ENCODE measurements at places on chromosomes 5 and 9. TPM values are rescaled to one million over a fixed set of nuclear protein-coding genes. Genes with fewer than 3 reads are reported as not detected.
A peak's percentile ranks its signal among the peaks of the same experiment; 100 is the strongest.

- H3K27ac ChIP-seq = no peak overlapping the region
- no peaks in the 10 kb centered on the region for H3K27me3 ChIP-seq
- H3K4me3 ChIP-seq = no peak overlapping the region
- no peak for DNase-seq
These were observed 260.4 kb downstream of the CWC27 start for GRCh38 chr5:65029178-65029577.

DNA sequence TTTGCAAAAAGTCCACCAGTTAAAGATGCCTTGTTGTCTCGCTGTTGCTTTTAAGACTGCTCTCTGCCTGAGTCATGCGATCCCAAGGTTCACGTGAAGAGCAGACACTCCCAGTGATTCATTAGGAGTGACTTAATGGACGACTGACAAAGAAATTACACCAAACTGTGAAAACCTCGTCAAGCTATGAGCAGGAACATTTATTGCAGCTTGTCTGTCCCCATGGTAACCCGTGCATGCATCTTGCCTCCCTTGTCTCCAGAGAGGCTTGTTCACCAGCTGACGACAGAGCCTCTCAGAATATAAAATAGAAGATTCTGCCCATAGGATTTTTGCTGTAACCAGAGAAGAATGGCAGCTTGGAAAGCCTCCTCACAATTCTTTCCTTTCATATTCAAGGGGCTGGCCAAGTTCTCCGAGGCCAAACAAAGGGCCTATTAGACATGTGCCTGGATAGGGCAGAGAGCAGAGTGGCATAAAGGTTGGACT is 352.7 kb downstream of the SPOCK1 start:
- no peaks in the 10 kb centered on the region for H3K36me3 ChIP-seq
- no peaks in the 10 kb centered on the region for H3K4me1 ChIP-seq
- H3K4me3 ChIP-seq = no peak overlapping the region
- no peak overlapping the region for H3K27ac ChIP-seq
- no peak for DNase-seq
- no peaks in the 10 kb centered on the region for H3K27me3 ChIP-seq

- no peak overlapping the region for H3K27ac ChIP-seq
- DNase-seq = no peak
- H3K4me3 ChIP-seq = no peak overlapping the region
- no peaks in the 10 kb centered on the region for H3K27me3 ChIP-seq
- no peaks in the 10 kb centered on the region for H3K4me1 ChIP-seq
- no peaks in the 10 kb centered on the region for H3K36me3 ChIP-seq
These were observed 708.0 kb upstream of the FAM174A start for GRCh38 chr5:99827136-99827535.

DNA sequence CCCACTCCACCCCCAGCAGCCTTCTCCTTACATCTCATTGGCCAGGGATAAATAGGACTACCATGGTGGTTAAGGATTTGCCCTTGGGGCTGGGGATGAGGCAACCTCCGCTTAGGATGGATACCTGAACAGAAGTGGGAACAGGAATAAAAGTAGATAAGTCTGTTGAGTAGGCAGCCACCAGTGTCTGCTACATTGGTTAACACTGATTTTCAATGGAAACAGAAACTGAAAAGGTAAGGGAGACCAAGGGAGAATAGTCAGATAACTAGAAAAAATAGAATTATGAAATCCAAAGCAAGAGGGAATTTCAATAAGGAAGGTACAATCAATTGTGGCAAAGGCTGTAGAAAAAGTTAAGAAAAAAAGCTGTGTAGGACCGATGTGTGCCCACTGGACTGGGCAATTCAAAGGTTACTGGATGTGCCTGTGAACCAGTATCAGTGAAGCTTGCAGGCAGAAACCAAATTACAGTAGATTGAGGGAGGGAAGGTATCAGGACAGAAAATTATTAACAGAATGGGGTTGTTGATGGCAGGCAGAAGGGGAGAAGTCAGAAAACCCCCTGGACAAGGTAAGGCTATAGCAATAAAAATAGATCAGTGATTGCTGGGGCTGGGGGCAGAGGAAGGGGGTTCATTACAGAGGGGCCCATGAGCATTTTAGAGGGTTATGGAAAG is 48.7 kb downstream of the DNAJC21 start:
- DNase-seq = no peak
- no peak overlapping the region for H3K4me3 ChIP-seq
- no peaks in the 10 kb centered on the region for H3K4me1 ChIP-seq

DNA sequence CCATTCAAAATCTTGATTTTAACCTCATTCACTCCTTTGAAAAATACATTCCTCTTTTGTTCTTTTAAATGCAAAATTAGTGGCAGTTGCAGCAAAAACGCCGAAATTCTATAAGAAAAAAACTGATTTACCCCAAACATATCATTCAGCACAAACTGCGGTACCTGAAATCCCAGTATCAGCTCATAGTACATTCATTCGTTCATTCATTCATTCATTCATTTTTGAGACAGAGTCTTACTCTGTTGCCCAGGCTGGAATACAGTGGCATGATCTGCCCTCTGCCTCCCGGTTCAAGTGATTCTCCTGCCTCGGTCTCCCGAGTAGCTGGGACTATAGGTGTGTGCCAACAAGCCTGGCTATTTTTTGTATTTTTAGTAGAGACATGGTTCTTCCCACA is 20.4 kb downstream of the FBLL1 start:
- peaks cover 4% of the 10 kb centered on the region for H3K36me3 ChIP-seq
- H3K27me3 ChIP-seq = no peaks in the 10 kb centered on the region
- H3K27ac ChIP-seq = no peak overlapping the region

RHOBTB3 gene
- total RNA-seq = 50.0 TPM

DNA sequence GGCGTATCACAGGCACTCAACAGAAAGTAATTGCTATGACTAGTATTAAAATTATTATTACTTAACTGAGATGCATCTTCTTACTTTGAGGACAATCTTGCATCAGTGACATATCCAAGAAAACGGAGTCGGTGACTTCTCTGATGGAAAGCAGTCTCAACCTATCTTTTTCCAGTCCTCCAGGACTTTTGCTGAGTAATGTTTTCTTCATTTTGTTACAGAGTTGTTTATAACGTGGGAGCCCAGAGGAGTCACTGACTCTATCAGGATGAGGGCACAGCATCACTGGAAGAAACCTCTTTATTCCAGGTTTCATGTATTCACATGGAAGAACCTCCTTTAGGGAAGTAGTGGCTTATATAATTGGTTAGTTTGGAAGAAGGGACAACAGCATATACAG is 51.5 kb upstream of the MELK start:
- no peaks in the 10 kb centered on the region for H3K36me3 ChIP-seq
- no peak overlapping the region for H3K4me3 ChIP-seq
- H3K27ac ChIP-seq = no peak overlapping the region
- no peaks in the 10 kb centered on the region for H3K4me1 ChIP-seq
- no peak for DNase-seq

TSSK1B gene
- not detected for total RNA-seq

DNA sequence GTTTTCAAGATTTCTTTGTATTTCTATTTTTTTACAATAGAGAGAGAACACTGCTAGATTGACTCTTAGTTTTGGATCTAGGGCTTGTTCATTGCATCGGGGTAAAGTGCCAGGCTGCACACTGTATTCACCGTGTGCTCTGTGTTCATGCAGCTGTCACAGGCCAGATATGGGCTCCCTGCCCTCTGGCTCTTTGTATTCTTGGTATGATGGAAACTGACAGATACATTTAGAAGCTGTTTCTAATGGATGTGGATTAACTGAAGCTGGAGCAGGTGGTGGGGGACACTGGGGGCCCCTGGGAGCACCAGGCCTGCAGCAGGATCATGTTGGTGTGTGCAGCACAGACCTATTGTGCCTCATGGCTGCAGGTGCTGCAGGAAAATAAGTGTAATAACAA is 28.0 kb downstream of the SLC36A1 start:
- H3K4me1 ChIP-seq = no peaks in the 10 kb centered on the region
- H3K27me3 ChIP-seq = no peaks in the 10 kb centered on the region
- H3K4me3 ChIP-seq = no peak overlapping the region
- DNase-seq = no peak
- H3K27ac ChIP-seq = no peak overlapping the region

GRCh38 chr9:97853844-97854695 is 1.0 kb downstream of the FOXE1 start:
- no peak for DNase-seq
- peaks cover 97% of the 10 kb centered on the region for H3K27me3 ChIP-seq
- no peaks in the 10 kb centered on the region for H3K4me1 ChIP-seq
- no peak overlapping the region for H3K27ac ChIP-seq

MOB3B gene
- total RNA-seq = 35.8 TPM

DNA sequence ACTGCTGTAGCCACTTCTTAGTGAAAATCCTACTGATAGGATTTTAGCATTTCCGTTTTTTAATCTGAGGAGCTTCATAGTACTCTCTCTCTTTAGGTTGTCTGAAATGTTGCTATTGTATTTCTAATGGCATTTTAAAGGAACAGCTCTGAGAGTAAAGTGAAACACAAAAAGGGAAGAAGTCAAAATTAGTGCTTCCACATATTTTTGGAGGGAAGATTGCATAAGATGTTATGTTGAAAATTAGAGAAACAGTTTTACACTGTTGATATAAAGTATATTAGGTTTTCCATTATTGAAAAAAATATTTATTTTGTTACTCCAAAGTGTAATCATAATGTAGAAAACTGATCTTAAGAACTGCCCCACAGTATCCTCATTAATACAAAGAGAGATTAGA is 525.1 kb downstream of the TAF11L14 start:
- no peak overlapping the region for H3K4me3 ChIP-seq
- DNase-seq = no peak
- no peaks in the 10 kb centered on the region for H3K36me3 ChIP-seq
- no peaks in the 10 kb centered on the region for H3K27me3 ChIP-seq

GRCh38 chr9:133360400-133361393 is 4.3 kb downstream of the SURF2 start:
- no peak for DNase-seq
- no peak overlapping the region for H3K4me3 ChIP-seq
- no peaks in the 10 kb centered on the region for H3K27me3 ChIP-seq
- H3K36me3 ChIP-seq = peaks cover 22% of the 10 kb centered on the region

DNA sequence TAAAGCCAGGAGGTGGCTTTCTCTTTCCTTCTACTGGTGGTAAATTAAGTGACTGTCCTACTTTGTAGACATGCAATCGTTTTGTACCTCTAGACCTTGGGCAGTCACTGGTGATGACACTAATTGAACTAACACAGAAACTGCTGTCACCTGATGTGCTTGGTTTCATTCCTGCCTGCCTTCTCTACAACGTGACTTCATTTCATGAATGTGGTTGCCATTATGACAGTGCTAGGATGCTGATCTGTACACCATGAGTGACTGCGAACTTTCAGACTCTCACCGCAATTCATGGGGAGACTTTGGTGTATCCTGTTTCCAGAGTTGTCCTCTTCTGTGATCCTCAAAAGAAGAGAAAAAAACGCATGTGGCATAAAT is 47.5 kb downstream of the UBE2QL1 start:
- H3K27ac ChIP-seq = no peak overlapping the region
- no peak for DNase-seq
- H3K36me3 ChIP-seq = no peaks in the 10 kb centered on the region

GRM6 gene
- not detected for total RNA-seq

GMCL2 gene
- not detected for total RNA-seq

GARNL3 gene
- 4.1 TPM for total RNA-seq

WHRN gene
- 3.6 TPM for total RNA-seq

DNA sequence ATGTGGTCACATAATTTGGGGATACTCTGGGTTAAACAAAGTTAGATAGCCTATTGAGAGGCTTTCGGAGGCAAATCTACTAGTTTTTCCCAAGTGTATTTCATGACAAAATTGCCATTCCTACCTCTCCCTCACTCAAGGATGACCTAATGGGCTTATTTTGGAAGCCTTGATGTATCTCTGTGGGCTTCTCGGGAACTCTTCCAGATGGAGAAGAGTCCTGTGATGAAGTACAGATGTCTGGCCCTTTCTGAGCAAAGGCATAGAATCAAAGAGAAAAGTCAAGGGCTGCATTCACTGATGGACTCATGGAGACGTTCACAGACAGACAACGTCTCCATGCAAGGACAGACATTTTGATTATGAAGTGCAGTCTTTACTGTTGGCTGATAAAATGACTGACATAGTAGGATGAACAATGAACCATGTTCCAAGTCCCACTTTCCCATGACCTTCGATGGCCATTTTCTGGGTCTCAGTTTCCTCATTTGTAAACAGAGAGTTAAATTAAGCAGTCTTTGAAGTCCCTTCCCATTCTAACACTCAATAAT is 347.2 kb upstream of the CD180 start:
- no peak for DNase-seq
- H3K27ac ChIP-seq = no peak overlapping the region
- no peaks in the 10 kb centered on the region for H3K27me3 ChIP-seq
- no peaks in the 10 kb centered on the region for H3K36me3 ChIP-seq

STK10 gene
- total RNA-seq = 23.2 TPM

PPIC gene
- 84.8 TPM for total RNA-seq

TNC gene
- 5.0 TPM for total RNA-seq

- H3K4me3 ChIP-seq = no peak overlapping the region
- DNase-seq = no peak
These were observed 427.2 kb downstream of the SPOCK1 start for GRCh38 chr5:137071931-137072330.

DNA sequence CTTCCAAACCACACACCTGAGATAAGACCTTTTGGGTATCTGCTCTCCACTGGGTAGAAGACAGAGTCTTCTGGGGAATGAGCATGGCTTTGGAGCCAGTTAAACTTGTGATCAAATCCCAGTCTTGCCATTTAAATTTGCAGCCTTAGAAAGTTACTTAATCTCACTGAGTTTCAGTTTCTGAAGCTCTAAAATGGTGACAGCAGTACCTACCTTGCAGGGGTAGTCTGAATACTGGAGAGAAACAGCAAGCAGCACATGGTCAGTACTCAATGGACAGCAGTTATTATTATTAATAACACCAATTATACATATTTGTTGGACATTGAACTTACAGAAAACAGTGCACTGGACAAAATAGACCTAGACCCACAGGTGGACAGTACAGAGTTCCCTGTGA is 260.9 kb downstream of the MAN2A1 start:
- no peaks in the 10 kb centered on the region for H3K27me3 ChIP-seq
- no peaks in the 10 kb centered on the region for H3K4me1 ChIP-seq
- H3K36me3 ChIP-seq = no peaks in the 10 kb centered on the region
- DNase-seq = no peak

DNA sequence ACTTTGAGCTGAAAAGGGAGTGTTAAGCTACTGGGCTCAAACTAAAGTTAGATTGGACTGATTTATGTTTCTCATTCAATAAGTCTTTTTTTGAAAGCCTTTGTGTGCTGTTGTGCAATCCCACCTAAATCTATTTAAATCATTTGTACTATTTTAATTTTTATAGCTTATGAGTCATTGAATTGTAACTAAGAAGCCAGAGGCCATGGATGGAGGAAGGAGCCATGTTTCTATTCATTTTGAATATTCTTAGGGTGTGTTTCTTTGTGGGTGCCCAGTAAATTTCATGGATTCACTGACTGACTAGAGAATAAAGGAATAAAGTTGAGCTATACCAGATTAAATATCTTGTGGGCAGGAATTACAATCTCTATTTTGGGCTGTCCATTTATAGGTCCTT is 238.5 kb downstream of the KIF4B start:
- H3K4me3 ChIP-seq = no peak overlapping the region
- no peaks in the 10 kb centered on the region for H3K36me3 ChIP-seq
- H3K27ac ChIP-seq = no peak overlapping the region
- H3K27me3 ChIP-seq = no peaks in the 10 kb centered on the region

- peaks cover 3% of the 10 kb centered on the region for H3K4me1 ChIP-seq
- peak overlapping the region; percentile 62 for H3K27ac ChIP-seq
- no peaks in the 10 kb centered on the region for H3K36me3 ChIP-seq
- H3K4me3 ChIP-seq = no peak overlapping the region
- DNase-seq = no peak
- no peaks in the 10 kb centered on the region for H3K27me3 ChIP-seq
These were observed 58.6 kb downstream of the TMC1 start for GRCh38 chr9:72579880-72580550.

PCDHB12 gene
- total RNA-seq = 0.40 TPM
